Stimulated activated CD4-positive, alpha-beta T cell treated with anti-CD3 and anti-CD28 coated beads, TNF-alpha, amount 100 ng/mL, for 1 hour (primary cell): ENCODE measurements at places on chromosomes 1 and 21.

DNA sequence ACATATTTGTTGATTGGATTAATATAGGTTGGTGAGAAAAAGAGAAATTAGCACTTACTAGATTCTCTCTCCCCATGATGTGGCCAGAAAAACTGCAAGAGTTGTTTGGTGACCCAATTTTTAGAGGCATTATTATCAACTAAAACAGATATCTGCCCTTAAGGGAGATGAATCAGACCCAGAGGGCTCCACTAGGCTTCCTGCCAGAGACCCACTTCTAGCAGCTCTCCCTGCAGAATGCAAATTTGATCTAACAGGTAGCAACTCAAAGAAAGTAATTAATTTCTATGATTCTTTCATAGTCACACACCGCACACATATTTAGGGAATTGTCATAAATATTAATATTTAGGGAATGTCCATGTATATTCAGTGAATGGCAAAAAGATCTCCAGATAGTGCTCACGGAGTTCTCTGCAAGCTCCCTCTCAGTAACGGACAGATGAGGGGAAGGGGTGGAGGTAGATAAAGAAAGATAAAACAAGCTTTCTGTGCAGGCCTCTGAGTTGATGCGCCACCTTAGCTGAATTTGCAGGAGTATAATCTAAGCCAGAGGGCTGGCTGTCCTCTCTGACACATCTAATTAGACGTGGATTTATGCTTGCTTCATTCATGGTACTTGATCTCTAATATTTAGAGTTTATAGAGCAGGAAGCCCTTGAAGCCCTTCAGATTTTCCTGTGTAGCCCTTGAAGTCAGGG, 84.1 kb upstream of the CCDC190 start:
- no peak for DNase-seq

DNA sequence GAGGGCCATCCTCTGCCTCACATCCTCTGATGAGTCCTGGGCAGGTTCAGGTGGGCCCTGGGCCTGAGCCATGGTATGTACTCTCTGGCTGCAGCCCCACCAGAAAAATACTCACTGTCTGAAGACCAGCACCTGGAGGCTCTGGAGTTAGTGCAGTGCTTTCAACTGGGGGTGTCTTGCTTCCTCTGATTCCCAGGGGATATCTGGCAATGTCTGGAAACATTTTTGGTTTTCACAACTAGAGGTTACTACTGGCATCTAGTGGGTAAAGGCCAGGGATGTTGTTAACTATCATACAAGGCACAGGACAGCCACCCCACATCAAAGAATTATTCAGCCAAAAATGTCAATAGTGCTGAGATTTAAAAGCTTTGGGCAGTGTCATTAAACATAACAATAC, 152.7 kb downstream of the HIVEP3 start:
- no peak for DNase-seq

DNA sequence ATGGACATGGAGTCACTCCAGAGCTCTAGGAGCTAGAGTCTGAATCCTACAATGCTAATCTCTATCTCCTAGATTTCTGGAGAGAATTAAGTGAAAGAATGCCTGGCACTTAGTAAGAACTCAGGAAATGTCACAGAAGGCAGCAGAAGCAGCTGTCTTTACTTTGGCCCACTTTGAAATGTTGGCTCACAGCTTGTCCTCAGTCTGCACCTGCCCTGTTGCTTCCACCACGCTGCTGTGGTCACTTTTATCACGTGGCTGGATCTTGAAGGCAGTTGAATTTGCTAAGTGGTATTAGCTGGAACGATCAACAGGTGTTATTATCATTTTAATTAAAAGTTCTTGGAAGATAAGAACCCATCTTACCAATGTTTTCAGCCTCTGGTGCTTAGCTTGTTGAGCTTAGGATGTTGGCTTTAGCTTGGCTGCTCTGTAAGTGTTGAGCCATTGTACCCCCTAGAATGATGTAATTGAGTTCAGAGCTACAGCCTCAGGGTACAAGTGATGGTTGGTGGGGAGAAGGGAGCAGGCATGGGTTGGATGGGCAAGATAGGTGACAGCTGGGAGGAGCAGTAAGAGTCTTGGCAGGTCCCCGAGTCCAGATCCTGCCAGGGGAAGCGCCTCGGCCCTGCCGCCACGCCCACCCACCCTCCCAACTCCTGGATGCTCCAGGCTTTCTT, 41.9 kb upstream of the EPS8L3 start:
- no peak for DNase-seq

- no peak for DNase-seq
These were observed 17.5 kb upstream of the COL6A2 start for GRCh38 chr21:46080171-46081021.

- DNase-seq, result no peak
These were observed 68.9 kb downstream of the ZNF644 start for GRCh38 chr1:90952906-90953305.

DNA sequence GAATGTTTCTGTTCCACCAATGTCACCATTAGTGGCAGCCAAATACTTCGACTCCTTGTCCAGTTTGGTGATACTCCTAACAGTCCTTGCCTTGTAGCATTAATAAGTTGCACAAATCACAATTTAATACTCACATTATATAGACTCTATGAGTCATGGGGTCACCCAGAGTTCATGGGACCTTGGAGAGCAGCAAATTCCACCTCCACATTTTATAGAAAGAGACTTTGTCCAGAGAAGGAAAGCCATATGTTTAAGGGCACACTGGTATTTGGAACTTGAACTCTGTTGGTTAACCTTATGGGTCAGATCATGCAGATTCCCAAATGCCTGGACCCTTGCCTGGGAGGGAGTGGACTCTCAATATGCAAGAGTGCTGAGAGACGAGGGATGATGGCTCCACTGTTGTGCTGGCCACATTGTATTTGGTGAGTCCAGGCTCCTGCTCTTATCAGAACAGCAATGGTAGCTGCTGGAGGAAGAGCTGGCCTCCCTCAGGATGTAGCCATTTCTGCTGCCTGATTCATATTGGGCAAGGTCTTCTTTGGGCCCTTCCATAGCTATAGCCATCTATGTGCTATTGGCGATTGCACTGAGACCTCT, 30.6 kb downstream of the DNAJC6 start:
- no peak for DNase-seq

GRCh38 chr21:17829472-17829871, 10.3 kb upstream of the C21orf91 start:
- DNase-seq, result no peak

DNA sequence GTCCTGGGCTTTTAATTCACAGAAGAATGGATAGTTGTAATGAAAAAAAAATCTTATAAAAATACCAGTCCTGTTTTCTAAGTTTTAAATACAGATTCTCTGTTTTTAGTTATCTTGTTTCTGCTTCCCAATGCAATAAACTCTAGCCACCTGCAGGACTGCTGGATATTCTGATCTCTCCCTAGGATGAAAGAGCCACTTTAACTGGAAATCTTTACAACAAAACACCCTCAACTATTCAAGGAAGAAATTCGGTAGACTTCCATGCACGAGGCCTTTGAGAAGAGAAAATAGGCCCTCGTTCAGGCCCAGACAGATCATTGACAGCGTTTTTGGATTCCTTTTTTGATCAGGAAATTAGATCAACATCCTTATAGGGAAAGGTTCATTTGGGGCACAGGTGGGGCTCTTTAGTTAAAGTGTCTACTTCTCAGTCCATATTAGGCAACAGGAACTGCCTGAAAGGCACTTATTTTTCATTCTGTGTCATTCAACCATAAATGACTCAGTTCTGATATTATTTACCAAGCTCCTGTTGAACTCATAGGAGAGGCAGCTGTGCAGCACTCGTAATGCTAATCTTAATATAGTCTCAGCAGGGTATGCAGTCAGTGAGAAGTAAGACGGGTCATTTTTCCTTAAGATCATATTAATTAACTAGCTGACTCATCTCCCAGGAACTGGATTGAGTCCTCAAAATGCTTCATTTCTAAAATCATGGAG, 71.1 kb upstream of the ERRFI1 start:
- no peak for DNase-seq

- DNase-seq, result no peak
These were observed 147.4 kb upstream of the COL6A1 start for GRCh38 chr21:45834026-45834715.

- DNase-seq, result no peak
These were observed 28.3 kb upstream of the S100A7 start for GRCh38 chr1:153488731-153489130.

DNA sequence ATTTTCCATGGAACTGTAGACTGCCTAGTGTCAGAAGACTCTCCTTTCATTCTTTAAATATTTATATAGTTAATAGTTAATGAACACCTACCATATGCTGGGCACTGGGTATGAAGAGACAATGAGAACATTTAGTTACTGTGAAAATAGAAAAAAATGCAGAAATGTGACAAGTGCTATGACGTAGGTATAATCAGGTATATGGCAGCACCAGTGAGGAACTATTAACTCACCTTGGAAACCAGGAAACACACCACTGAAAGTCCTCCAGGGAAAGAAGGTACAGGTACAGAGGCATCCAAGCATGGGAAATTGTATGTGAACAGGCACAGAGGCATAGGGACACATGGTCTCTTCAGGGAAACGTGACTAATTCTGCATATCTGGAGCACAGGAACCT, 42.3 kb downstream of the DPT start:
- no peak for DNase-seq

GRCh38 chr1:212557739-212558692, 50.5 kb upstream of the ATF3 start:
- no peak for DNase-seq
